Endothelial cell (in vitro differentiated cells): ENCODE measurements at places on chromosomes 7 and 10. TPM values are rescaled to one million over a fixed set of nuclear protein-coding genes. Genes with fewer than 3 reads are reported as not detected.

- H3K36me3 ChIP-seq, result no peaks in the 10 kb centered on the region
- H3K27ac ChIP-seq, result no peak overlapping the region
- no peaks in the 10 kb centered on the region for H3K4me1 ChIP-seq
- no peak overlapping the region for H3K4me3 ChIP-seq
- DNase-seq, result no peak
These were observed 36.1 kb downstream of the ABRAXAS2 start for GRCh38 chr10:124837687-124838086.

- no peak for DNase-seq
- H3K4me3 ChIP-seq, result no peak overlapping the region
- no peaks in the 10 kb centered on the region for H3K4me1 ChIP-seq
These were observed 604.4 kb downstream of the DNAJB6 start for GRCh38 chr7:157941210-157941609.

GRCh38 chr7:120360918-120361317 lies 87.9 kb downstream of the KCND2 start:
- no peaks in the 10 kb centered on the region for H3K27me3 ChIP-seq
- no peak overlapping the region for H3K4me3 ChIP-seq
- no peak overlapping the region for H3K27ac ChIP-seq
- H3K4me1 ChIP-seq, result no peaks in the 10 kb centered on the region

GRCh38 chr7:91013078-91013477 lies 251.2 kb upstream of the FZD1 start:
- H3K27ac ChIP-seq, result no peak overlapping the region
- H3K36me3 ChIP-seq, result no peaks in the 10 kb centered on the region
- peaks cover 12% of the 10 kb centered on the region for H3K4me1 ChIP-seq
- DNase-seq, result no peak

GRCh38 chr10:73888514-73888913 lies 14.2 kb upstream of the CAMK2G start:
- no peaks in the 10 kb centered on the region for H3K36me3 ChIP-seq
- no peak for DNase-seq
- H3K4me1 ChIP-seq, result peaks cover 15% of the 10 kb centered on the region
- H3K4me3 ChIP-seq, result no peak overlapping the region
- H3K27ac ChIP-seq, result no peak overlapping the region

GRCh38 chr7:138924501-138925225 lies 56.5 kb downstream of the KIAA1549 start:
- no peaks in the 10 kb centered on the region for H3K36me3 ChIP-seq
- no peak for DNase-seq
- peaks cover 2% of the 10 kb centered on the region for H3K27me3 ChIP-seq
- H3K4me3 ChIP-seq, result no peak overlapping the region
- H3K27ac ChIP-seq, result no peak overlapping the region
- H3K4me1 ChIP-seq, result peaks cover 6% of the 10 kb centered on the region

DNA sequence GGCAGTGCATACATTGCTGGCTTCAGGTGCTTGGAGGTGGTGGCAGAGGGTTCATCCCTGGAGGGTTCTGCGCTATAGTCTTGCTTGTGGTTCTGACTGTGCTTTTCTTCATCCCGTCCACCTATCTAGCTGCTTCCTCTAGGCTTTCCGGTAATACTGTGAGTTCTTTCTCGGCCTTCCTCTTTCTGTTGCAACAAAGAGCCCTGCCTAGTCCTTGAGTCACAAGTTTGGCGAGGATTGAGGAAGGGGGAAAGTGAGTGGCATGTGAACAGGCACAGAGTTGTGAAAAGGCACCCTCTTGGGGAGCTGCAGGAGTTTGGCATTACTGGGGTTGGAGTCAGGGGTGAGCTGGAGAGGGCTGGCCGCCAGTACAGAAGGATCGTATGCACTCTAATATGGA lies 123.0 kb downstream of the SH2D4B start:
- peaks cover 3% of the 10 kb centered on the region for H3K27me3 ChIP-seq
- no peak overlapping the region for H3K4me3 ChIP-seq
- H3K4me1 ChIP-seq, result peaks cover 9% of the 10 kb centered on the region
- DNase-seq, result no peak
- no peaks in the 10 kb centered on the region for H3K36me3 ChIP-seq

GRCh38 chr10:66209025-66209424 lies 716.8 kb upstream of the LRRTM3 start:
- no peaks in the 10 kb centered on the region for H3K4me1 ChIP-seq
- H3K27ac ChIP-seq, result no peak overlapping the region
- H3K27me3 ChIP-seq, result no peaks in the 10 kb centered on the region
- no peaks in the 10 kb centered on the region for H3K36me3 ChIP-seq

The HOXA9 gene
- total RNA-seq, result 0.80 TPM

The OR9A2 gene
- total RNA-seq, result not detected
